Heart left ventricle (tissue), 16 donors: ENCODE measurements at places on chromosomes 1 and 21. TPM values are rescaled to one million over a fixed set of nuclear protein-coding genes. Genes with fewer than 3 reads are reported as not detected.
A peak's percentile ranks its signal among the peaks of the same experiment; 100 is the strongest.

Gene UBASH3A
- 0.04 TPM for polyA plus RNA-seq

Gene FAM72B
- not detected for polyA plus RNA-seq

Gene ANGPTL1
- 12.6 TPM for polyA plus RNA-seq

Gene PLPPR5
- not detected for polyA plus RNA-seq

Gene PTPN7
- polyA plus RNA-seq = 0.36 TPM

Gene KRTAP19-3
- polyA plus RNA-seq = not detected

Gene PTPN14
- polyA plus RNA-seq = 23.9 TPM

Gene OR2L2
- polyA plus RNA-seq = not detected

Gene ARHGEF16
- 0.43 TPM for polyA plus RNA-seq

Gene ATP5PB
- 710 TPM for polyA plus RNA-seq

Gene PLA2G2C
- polyA plus RNA-seq = not detected

Gene DMAP1
- 31.9 TPM for polyA plus RNA-seq

Gene EPB41
- 7.8 TPM for polyA plus RNA-seq

Gene LMX1A
- polyA plus RNA-seq = not detected

Gene TPTE
- not detected for polyA plus RNA-seq

Gene ATF3
- 17.8 TPM for polyA plus RNA-seq

Gene F3
- 36.4 TPM for polyA plus RNA-seq

- H3K27ac ChIP-seq = no peak overlapping the region
- no peak overlapping the region for H3K4me3 ChIP-seq
- peaks cover 28% of the 10 kb centered on the region for H3K36me3 ChIP-seq
- no peak for DNase-seq
Observed at GRCh38 chr1:33008051-33008914, 28.4 kb downstream of the AK2 start.

- no peaks in the 10 kb centered on the region for H3K36me3 ChIP-seq
- peak; percentile 87 for DNase-seq
- peak overlapping the region; percentile 94 for H3K27ac ChIP-seq
- H3K27me3 ChIP-seq = no peaks in the 10 kb centered on the region
- H3K4me3 ChIP-seq = peak overlapping the region; percentile 3
Observed at GRCh38 chr1:66271216-66271903, 262.6 kb upstream of the SGIP1 start.

DNA sequence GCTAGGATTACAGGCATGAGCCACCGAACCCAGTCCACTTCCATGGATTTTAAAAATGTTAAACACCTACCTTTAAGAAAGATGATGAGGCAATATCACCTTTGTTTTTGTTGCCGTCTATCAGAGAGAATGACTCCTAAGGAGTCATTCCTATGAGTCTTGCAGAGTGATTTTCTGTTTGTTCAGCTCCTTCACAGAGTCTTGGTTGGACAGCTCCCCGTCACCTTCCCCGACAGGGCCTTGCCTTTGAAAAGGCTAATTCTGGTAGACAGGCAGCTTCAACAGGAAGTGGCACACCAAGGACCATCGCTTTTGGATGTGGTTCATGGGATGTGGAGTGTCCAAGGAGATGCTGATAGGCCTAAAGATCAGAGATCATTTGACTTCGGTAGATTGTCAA is 17.5 kb downstream of the ZBTB18 start:
- H3K27ac ChIP-seq = no peak overlapping the region
- no peak overlapping the region for H3K4me3 ChIP-seq
- no peaks in the 10 kb centered on the region for H3K27me3 ChIP-seq
- H3K36me3 ChIP-seq = no peaks in the 10 kb centered on the region

- no peaks in the 10 kb centered on the region for H3K36me3 ChIP-seq
- peak; percentile 49 for DNase-seq
- H3K4me1 ChIP-seq = peaks cover 30% of the 10 kb centered on the region
- H3K27me3 ChIP-seq = no peaks in the 10 kb centered on the region
- peak overlapping the region; percentile 26 for H3K4me3 ChIP-seq
- peak overlapping the region; percentile 77 for H3K27ac ChIP-seq
Observed at GRCh38 chr21:34072145-34073031, 990 bp upstream of the MRPS6 start.

- H3K27me3 ChIP-seq = no peaks in the 10 kb centered on the region
- DNase-seq = no peak
- H3K4me3 ChIP-seq = no peak overlapping the region
- H3K4me1 ChIP-seq = peaks cover 6% of the 10 kb centered on the region
- no peak overlapping the region for H3K27ac ChIP-seq
Observed at GRCh38 chr1:183223467-183223866, 37.4 kb downstream of the LAMC2 start.

- DNase-seq = no peak
- no peak overlapping the region for H3K27ac ChIP-seq
- no peak overlapping the region for H3K4me3 ChIP-seq
- H3K36me3 ChIP-seq = no peaks in the 10 kb centered on the region
- no peaks in the 10 kb centered on the region for H3K27me3 ChIP-seq
Observed at GRCh38 chr1:157084720-157085119, 14.9 kb downstream of the ETV3L start.

- H3K27me3 ChIP-seq = no peaks in the 10 kb centered on the region
- DNase-seq = no peak
- no peaks in the 10 kb centered on the region for H3K36me3 ChIP-seq
- H3K27ac ChIP-seq = no peak overlapping the region
- H3K4me3 ChIP-seq = no peak overlapping the region
Observed at GRCh38 chr1:158333405-158334155, 2.2 kb upstream of the CD1B start.

DNA sequence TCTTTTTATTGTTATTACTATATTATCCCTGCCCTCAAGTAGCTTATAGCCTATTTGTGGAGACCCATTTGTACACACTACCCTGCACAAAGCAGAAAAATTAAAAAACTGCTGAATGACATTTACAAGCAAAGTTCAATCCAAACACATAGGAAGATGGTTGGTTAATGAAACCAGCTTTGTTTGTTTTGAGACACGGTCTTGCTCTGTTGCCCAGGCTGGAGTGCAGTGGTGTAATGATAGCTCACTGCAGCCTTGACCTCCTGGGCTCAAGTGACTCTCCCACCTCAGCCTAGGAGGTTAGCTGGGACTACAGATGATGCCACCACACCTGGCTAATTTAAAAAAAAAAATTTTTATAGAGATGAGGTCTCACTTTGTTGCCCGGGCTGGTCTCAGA is 31.6 kb downstream of the TGFB2 start:
- H3K36me3 ChIP-seq = no peaks in the 10 kb centered on the region
- no peak for DNase-seq

- H3K36me3 ChIP-seq = no peaks in the 10 kb centered on the region
- H3K27me3 ChIP-seq = no peaks in the 10 kb centered on the region
- no peak overlapping the region for H3K4me3 ChIP-seq
- no peaks in the 10 kb centered on the region for H3K4me1 ChIP-seq
- H3K27ac ChIP-seq = no peak overlapping the region
Observed at GRCh38 chr1:215539803-215540570, 27.1 kb upstream of the KCTD3 start.

DNA sequence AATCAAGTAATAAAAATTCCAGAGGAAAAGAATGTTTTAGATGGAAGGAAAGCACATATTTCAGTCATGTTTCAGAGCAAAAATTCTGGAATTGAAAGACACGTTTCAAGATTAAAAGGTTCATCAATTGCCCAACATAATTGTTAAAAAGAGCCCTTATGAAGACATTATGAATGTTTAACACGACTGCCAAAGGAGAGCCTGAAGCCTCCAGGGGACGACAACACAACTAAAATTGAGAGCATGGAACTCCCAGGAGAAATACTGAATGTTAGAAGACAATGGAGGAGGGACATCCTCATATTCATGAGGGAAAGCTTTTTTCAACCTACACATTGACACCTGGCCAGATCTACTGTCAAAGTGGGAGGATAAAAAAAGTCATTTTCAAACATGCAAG is 16.0 kb downstream of the OR2T11 start:
- no peaks in the 10 kb centered on the region for H3K36me3 ChIP-seq
- no peaks in the 10 kb centered on the region for H3K4me1 ChIP-seq
- no peak overlapping the region for H3K27ac ChIP-seq

- H3K27me3 ChIP-seq = no peaks in the 10 kb centered on the region
- H3K36me3 ChIP-seq = no peaks in the 10 kb centered on the region
- DNase-seq = no peak
Observed at GRCh38 chr21:24903994-24904635, 703.2 kb downstream of the MRPL39 start.

- H3K4me1 ChIP-seq = peaks cover 8% of the 10 kb centered on the region
- H3K36me3 ChIP-seq = peaks cover 25% of the 10 kb centered on the region
- no peak overlapping the region for H3K4me3 ChIP-seq
- H3K27me3 ChIP-seq = no peaks in the 10 kb centered on the region
- no peak overlapping the region for H3K27ac ChIP-seq
Observed at GRCh38 chr1:193211539-193211938, 25.1 kb upstream of the B3GALT2 start.

- H3K36me3 ChIP-seq = peaks cover 42% of the 10 kb centered on the region
- H3K27me3 ChIP-seq = no peaks in the 10 kb centered on the region
- peak; percentile 30 for DNase-seq
- no peak overlapping the region for H3K4me3 ChIP-seq
Observed at GRCh38 chr1:26276432-26276838, 3.5 kb upstream of the SH3BGRL3 start.

DNA sequence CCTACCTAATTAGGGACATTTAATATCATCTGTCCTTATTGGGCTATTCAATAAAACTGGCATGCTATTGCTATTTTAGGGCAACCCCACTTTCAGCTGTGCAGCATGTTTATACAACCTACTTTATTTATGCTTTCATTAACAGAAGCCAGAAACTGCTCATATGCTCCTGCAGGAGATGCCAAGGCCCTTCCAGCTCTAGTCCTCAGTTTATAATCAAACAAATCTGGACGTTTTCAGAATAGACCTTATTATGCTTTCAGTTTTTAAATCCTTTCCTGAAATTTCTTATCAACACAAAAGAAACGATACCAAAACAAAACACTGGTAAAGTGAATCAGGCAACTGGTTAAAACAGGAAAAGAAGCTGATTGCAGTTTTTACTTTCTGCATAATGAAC is 53.2 kb downstream of the PTGS2 start:
- H3K36me3 ChIP-seq = no peaks in the 10 kb centered on the region
- H3K4me3 ChIP-seq = no peak overlapping the region
- DNase-seq = no peak
- H3K4me1 ChIP-seq = no peaks in the 10 kb centered on the region
- peak overlapping the region; percentile 56 for H3K27ac ChIP-seq

DNA sequence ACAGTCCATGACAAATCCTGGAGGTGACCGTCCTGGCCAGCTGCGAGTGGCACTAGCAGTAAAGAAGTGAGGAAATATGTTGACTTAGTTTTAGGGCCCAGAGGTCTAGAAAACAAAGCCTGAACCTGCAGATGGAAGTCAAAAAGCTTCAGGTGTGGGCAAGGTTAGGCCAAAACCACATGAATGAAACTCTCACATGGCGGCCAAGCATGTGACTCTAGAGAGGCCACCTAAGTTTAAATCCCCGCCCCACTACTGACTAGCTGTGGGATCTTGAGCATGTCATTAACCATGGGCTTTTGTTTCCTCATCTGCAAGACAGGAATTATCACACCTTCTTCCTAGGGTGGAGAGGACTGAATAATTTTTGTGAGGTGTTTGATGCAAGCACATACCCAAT is 148.2 kb upstream of the DAB1 start:
- H3K4me1 ChIP-seq = no peaks in the 10 kb centered on the region
- no peak overlapping the region for H3K27ac ChIP-seq
- no peak overlapping the region for H3K4me3 ChIP-seq
- no peaks in the 10 kb centered on the region for H3K27me3 ChIP-seq
- no peaks in the 10 kb centered on the region for H3K36me3 ChIP-seq
- no peak for DNase-seq

- no peak for DNase-seq
- no peaks in the 10 kb centered on the region for H3K27me3 ChIP-seq
- no peaks in the 10 kb centered on the region for H3K36me3 ChIP-seq
- H3K4me1 ChIP-seq = peaks cover 14% of the 10 kb centered on the region
Observed at GRCh38 chr1:40049725-40050124, 9.2 kb downstream of the CAP1 start.

DNA sequence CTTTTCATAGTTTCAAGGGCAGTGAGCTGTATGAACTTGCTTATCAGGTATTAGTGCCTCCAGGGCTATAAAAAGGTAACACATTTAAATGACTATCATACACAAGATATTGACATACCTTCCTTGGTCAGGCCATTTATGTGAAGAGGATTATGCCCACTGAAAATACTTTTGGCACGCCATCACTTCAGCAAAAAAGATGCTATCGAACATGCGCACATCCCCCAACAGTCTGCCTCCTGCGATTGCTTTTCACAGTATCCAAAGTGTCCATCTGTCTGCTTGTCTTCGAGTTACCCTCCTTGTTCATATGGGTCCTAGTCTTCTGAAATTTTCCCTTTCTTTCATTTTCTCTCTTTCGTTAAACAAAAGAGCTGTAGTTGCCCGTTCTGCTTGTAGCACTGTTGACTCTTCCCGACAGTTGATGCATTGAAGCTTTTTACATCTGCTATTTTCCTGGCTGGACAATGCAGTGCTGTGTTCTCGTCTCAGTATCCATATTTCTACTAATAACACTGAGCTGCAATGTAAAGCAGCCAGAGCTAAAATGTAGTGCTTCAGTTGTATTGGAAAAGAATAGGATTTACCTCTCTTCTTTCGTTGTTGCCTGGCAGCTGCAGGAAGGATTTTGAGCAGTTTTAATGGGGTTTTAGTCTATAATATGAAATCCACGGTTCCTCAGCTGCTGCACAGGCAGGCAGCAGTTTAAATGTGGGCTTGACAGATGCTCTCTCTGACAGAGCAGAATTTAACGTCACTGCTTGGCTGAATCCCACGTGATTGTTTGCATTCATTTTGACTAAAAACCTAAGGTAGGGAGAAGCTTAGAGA is at the start of gene B3GALT2:
Gene B3GALT2 (minus strand): TSS at position 713 of the 831 bp plus-strand sequence. CDS start 5,051 bp downstream, outside the sequence.
- DNase-seq = peak; percentile 53
- peaks cover 25% of the 10 kb centered on the region for H3K4me1 ChIP-seq
- no peaks in the 10 kb centered on the region for H3K36me3 ChIP-seq
- peak within 1 kb of the TSS; percentile 57 for H3K27ac ChIP-seq
- H3K4me3 ChIP-seq = peak within 1 kb of the TSS; percentile 53

- no peaks in the 10 kb centered on the region for H3K36me3 ChIP-seq
- no peak overlapping the region for H3K27ac ChIP-seq
- H3K4me1 ChIP-seq = no peaks in the 10 kb centered on the region
- no peak for DNase-seq
Observed at GRCh38 chr1:54988975-54989374, 8.5 kb downstream of the TMEM61 start.

- peaks cover 16% of the 10 kb centered on the region for H3K4me1 ChIP-seq
- peak within 1 kb of the TSS; percentile 60 for H3K27ac ChIP-seq
- H3K36me3 ChIP-seq = no peaks in the 10 kb centered on the region
- peak; percentile 56 for DNase-seq
- no peaks in the 10 kb centered on the region for H3K27me3 ChIP-seq
- H3K4me3 ChIP-seq = peak within 1 kb of the TSS; percentile 71
Observed at GRCh38 chr1:19799230-19800075, at the start of gene TMCO4. TSS of gene TMCO4 (minus strand) at chr1:19799916. CDS start at chr1:19780758, 19,158 bp downstream.

DNA sequence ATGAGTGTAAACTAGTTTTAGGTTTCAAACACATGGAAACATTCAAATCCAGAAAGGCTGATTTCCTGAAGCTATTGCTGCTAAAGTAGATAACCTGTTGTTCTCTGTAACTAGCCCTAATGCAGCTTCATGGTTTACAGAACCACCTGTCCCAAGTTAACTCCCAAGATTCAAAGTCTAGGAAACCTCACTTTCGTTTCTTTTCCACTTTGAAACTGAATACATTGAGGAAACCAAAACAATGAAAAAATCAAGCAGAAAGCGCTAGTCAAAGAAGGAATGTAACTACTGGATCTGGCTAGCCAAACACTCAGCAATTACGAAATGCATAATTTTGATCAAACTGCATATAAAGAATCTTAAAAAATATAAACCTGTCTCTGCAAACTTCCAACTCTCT is 17.8 kb downstream of the SLC16A1 start:
- DNase-seq = no peak
- H3K27me3 ChIP-seq = no peaks in the 10 kb centered on the region
- H3K4me3 ChIP-seq = no peak overlapping the region
- peaks cover 7% of the 10 kb centered on the region for H3K4me1 ChIP-seq

GRCh38 chr21:31554511-31555022 is 104.9 kb upstream of the SOD1 start:
- H3K27ac ChIP-seq = no peak overlapping the region
- H3K27me3 ChIP-seq = peaks cover 32% of the 10 kb centered on the region
- no peak for DNase-seq
- no peak overlapping the region for H3K4me3 ChIP-seq
- no peaks in the 10 kb centered on the region for H3K36me3 ChIP-seq
